NCI-H748 treated with DMSO at 0.1 percent for 48 hours (cell line): ENCODE measurements at places on chromosomes 12 and 14.

DNA sequence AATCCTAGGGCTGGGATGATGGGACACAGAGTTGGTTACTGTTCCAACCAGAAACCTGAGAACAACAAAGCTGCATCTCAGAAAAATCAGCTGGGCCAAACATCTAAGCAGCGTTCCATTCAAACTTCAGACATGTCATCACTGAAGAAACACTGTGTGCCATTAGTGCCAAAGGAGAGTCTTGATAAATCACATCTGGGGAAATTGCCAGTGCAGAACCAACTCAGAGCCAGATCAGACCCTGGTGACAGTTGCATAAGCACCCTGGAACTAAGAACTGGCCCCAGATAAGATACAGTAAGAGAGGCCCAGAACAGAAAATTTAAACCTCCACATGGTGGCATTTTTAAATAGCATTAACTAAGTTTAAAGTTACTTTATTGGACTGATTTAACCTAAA lies 482.8 kb downstream of the PRKD1 start:
- no peak for DNase-seq

- DNase-seq: no peak
These were observed 14.1 kb downstream of the CYP46A1 start for GRCh38 chr14:99698236-99698635.

DNA sequence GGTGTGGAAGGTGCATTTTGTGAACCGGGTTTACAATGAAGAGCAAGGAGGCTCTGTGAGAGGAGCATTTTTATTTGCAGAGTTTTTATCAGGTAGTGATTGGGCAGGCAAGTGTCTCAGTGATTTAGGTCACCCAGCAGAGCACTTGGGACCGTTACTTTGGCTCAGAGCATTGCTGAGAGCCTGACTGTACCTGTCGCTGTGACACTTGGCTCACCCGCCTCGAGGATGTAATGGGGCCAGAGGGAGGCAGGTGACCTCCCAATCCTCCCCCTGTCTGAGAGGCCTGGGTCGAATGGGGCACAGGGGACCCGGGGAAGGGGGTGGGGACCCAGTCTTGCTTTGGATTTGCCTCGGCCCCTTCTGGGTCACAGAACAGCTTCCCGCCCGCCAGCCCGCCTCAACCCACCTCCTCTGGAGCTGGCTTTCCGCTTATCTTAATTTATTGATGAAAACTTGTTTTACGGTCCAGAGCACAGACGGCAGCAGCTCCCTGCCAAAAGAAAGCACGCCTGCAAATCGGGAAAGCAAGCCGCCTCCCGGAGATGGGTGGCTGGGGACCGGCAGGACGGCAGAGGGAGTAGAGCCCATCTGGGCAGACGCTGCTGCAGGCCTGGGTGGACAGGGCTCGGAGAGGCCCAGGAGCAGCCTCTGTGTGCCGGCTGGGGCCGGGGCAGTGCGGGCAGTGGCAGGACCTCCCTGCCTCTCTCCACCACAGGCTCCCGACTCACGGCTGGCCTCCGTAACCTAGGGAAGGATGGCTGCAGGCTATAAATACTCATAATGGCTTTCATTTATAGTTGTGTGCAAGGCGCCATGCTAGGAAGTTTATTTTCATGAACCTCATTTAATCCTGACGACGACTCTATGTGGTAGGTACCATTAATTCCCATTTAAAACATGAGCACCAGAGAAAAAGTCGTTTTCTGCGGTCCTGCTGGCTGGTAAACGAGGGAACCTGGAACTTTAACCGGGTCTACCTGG lies 187.1 kb downstream of the TSPAN9 start:
- no peak for DNase-seq

GRCh38 chr12:116656306-116656705 lies 81.6 kb downstream of the SPRING1 start:
- no peak for DNase-seq

- DNase-seq: no peak
These were observed 12.2 kb downstream of the SLC7A7 start for GRCh38 chr14:22802860-22803686.

GRCh38 chr12:6771091-6771495 lies 1.2 kb upstream of the LAG3 start:
- no peak for DNase-seq

DNA sequence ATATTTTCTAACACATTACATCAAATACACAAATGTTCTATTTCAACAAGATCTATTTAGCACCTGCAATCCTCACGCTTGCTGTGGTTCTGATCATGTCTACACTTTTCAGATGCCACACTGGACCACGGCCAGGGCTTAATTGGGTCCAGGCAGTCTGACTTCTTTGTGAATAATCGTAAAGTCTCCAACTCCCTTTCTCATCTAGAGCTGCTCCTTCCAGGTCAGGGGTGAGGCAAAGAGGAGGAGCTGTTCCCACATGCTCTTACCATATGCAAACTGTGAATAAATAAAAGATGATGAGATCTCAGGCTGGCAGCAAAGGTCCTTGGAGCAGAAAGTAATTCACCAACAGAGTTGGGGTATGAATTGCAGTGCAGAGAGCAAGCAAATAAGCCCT lies 316.6 kb downstream of the GLT1D1 start:
- no peak for DNase-seq

- no peak for DNase-seq
These were observed 11.7 kb downstream of the DAAM1 start for GRCh38 chr14:59200195-59200594.

DNA sequence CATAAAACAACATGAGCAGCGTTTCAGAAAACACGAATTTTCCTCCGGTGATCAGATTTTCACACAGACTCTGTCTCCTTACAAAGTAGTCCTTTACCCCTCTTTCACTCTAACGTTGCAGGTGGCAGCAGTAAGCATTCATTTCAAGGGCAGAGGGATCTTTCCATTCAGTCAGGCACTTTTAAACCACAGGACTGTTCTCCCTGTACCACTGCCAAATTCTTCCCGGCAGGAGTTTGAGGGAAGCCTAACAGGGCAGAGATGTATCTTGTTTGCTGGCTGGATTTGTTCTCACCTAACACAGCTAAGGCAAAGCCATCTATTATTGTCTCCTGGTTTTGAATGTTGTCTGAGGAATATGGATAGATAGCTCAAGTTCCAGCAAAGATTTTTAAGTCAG lies 1187.3 kb upstream of the SEL1L start:
- DNase-seq: no peak

DNA sequence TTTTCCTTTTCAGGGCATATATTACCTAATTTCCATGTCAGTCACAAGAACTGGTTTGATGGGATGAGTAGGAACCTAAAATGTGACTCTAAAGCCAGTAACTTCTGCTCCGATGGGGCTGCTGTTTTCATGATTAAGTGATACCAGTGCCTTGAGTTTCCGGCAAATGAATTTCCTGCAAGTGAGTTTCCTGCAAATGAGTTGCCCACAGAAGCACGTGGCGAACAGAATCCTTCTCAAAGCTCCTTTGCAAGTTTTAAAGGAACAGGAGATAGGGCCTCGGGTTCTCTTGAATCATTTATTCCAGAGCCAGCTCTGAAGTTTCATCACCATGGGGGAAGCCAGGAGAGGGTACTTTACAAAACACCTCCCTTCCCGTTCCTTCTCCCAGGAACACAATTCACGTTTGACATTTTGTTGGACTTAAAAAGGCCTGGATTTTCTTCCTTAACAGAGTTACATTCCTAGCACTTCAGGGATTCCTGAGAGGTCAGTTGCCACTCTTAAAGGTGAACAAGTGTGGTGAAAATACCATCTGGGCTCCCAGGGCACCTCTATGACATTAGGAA lies 2.2 kb upstream of the PPTC7 start:
- no peak for DNase-seq

DNA sequence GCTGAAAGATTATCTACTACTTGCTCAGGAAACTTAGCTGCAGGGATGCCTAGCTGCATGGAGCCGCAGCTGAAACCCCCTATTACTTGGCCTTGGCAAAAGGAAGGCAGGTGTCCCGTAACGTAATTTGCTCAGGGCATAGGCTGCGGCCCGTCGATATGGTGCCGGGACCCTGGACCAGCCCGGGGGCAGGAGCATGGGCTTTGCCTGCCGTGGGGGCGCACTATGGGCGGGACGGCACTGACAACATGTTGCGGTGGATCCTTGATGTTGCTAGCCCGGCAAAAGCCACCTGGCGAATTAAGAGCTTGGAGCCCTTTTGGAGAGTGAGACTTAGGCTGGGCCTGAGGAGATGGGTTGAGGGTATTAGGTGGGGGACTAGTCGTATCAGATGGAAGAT lies 1551.2 kb downstream of the AACS start:
- no peak for DNase-seq

- DNase-seq: no peak
These were observed 597 bp downstream of the SVOP start for GRCh38 chr12:109020146-109020795.

GRCh38 chr12:118206107-118206412 lies 70.1 kb downstream of the PEBP1 start:
- no peak for DNase-seq

DNA sequence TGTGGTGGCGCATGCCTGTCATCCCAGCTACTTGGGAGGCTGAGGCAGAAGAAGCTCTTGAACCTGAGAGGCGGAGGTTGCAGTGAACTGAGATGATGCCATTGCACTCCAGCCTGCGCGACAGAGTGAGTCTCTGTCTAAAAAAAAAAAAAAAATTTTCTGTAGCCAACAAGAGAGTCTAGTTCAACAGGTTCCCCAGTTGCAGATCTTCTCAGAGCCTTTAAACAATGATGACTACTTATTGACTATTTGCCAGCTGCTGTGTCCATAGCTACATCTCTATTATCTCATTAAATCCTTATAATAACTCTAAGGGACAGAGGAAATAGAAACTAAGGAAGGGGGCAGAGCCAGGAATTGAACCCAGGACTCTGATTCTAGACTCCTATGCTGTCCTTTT lies 15.2 kb upstream of the MYL2 start:
- no peak for DNase-seq

- no peak for DNase-seq
These were observed 172.4 kb upstream of the NTF3 start for GRCh38 chr12:5259523-5259922.

DNA sequence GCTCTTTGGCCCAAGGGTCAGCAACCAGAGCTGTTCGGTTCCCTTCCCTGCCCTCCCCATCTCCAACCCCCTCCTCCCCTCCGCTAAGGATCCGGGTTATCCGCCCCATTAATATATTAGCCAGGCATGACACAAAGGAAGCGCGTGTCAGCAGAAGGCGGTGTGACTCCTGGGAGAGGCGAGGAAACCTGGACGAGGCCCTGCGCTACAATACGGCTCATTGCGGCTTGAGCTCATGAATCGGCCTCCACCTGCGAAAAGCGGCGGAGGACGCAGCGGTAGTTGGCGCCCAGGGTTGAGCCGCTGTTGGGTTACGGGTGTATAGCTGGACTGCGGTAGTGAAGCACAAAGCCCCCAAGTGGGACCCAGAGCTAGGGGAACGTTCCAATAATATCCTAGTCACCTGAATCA lies 9.9 kb downstream of the FOXA1 start:
- DNase-seq: no peak

- DNase-seq: no peak
These were observed 9.4 kb downstream of the ANKRD9 start for GRCh38 chr14:102500158-102500662.

GRCh38 chr12:123073292-123073691 lies 77.6 kb downstream of the PITPNM2 start:
- DNase-seq: no peak

GRCh38 chr14:24437020-24437735 lies 5.4 kb downstream of the SDR39U1 start:
- no peak for DNase-seq

GRCh38 chr12:116276652-116277466 lies 634 bp downstream of the MED13L start:
- no peak for DNase-seq

- DNase-seq: no peak
These were observed 180.3 kb downstream of the IPO8 start for GRCh38 chr12:30515351-30515750.

- DNase-seq: no peak
These were observed 68.2 kb downstream of the TMTC2 start for GRCh38 chr12:82754856-82755255.

DNA sequence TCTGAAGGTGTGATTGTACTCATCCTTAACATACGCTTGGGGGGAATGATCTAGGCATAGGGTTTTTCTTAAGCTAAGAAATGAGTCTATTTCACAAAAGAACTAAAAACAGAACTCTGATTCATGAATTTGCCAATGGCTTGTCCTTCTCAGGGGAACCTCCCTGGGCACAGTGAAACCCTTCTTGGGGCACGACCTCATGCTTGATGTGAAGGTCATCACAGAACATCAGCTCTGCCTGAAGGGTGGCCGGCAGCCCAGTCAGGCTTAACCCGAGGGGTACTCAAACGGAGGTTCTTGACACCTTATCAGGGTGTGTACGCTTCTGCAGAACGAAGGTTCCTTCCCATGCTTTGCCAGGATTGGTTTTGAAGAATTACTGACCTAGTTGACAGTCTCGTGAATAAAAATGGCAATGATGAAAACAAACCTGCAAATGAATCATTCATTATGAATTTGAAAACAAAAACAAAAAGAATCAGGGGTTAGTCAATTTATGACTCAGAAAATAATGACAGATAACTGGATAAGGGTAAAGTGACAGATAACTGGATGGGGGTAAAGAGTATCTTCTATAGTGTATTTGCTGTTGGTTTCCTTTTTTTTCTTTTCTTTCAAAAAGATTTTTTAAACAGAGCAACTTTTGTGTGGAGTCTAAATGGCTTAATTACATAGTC lies 86.4 kb downstream of the GALNT8 start:
- no peak for DNase-seq

DNA sequence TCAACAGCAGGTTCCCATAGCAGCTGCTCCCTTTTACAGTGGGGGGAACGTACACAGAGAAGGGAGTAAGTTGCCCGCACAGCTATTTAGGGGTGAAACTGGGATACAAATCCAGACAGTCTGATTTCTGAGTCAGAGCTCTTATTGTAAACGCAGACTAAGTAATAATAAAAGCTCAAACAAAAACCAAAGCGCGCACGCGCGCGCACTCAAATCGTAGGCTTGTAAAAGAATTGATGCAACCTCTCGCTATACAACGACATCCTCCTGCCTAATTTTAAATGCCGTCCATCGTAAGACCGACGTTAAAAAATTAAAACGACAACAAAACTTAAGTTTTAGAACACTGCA lies 747 bp upstream of the DACT1 start:
- peak; percentile 60 for DNase-seq

DNA sequence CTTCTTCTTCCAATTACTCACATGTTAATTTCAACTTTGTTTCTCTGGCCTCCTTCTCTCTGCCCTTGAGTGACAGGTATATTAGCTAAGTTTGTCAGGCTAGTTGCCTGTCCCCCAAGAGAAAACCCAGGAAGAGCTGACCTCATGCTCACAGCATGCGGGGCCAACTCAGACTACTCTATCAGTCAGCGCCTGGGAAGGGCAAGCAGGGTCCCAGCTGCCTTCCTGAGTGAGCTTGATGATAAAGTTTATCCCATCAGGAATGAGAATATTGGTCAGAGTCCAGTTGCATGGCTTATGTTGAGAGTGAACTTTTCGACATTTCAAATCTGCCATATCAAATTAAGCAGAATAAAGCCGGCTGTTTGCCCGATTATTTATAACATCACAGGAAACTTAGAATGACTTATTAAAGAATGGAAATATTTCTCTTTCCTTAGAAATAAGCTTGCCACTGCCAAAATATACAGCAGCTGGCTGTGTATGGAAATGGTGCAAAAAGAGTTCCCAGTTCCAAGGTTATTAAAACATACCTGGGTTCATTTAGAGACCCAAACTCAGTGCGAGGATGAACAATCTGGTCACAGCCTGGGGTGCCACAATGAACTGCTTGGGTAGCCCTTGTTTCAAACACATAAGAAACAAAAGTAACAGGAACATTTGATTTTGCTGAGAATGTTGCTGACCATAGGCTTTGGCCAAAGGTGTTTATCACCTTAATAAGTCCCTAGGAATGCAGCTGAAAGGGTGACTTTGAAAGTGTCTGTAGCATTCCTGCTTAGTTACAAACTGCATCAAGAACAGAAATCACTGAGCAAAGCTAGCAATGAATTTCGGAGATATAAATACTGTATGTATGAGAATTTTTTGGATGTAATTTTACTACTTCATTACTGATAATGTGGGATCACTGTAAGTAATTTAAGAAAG lies 1553.8 kb upstream of the FLRT2 start:
- DNase-seq: no peak
